Stomach (tissue), 19 donors: ENCODE measurements at places on chromosomes 12 and 14.

DNA sequence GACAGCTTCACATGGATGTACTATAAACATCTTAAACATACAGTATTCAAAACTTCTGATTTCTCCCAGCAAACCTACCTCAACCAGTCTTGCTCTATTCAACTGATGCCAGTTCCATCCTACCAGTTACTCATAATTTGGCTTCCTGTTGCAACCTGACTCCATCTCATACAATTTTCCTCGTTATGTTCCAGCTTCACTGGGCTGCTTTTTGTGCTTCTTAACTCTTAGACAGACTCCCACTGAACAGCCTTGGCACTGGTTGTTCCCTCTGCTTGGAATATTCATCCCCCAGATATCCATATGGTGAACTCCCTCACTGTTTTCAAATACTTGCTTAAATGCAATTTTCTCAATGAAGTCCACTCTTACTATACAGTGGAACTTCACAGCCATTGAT, 249.2 kb downstream of the AEBP2 start:
- DNase-seq, result no peak

- DNase-seq, result no peak
Measured at GRCh38 chr12:51082561-51083125, 753 bp downstream of the CSRNP2 start.

DNA sequence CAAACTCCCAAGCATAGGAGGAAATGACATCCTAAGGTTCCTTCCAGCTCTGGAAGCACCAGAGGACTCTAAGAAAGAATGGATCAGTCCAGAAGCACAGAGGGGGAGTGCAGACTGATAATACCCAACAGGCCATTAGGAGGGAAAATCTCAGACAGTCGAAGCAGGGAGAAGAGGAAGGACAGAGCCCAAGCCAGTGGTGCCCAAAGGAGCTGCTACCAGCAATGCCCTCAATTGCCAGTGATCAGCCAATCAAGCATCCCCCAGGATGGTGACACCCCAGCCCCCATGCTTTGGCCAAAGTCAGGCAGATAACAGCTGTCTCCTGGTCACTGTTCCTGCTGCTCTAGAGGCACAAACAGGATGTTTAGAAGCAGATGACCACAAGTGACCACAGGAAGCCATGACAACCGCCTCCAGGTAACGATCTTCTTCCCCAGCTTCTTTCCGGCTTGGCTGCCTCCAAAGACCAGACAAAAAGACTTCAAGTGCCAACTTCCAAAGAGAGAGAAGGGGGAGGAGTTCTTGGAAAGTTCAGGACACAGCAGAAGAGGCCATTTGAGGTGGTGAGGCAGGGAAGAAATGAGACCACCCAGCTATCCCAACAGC, 16.2 kb downstream of the PXN start:
- no peak for DNase-seq

- no peak for DNase-seq
Measured at GRCh38 chr14:66859063-66859671, 330.1 kb upstream of the GARIN2 start.

DNA sequence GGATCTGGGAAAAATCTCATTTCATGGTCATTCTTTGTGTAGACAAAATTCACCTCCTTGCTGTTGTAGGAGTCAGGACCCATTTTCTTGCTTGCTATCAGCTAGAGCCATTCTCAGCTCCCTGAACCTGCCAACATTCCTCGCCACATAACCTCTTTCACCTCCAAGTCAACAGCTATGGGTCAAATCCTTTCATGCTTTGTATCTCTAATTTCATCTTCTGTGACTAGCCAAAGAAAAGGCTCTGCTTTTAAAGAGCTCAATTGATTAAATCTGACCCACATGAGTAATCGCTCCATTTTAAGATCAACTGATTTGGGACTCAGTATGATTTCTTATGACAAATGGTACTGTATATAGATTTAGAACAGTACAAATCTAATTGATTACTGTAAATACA, 89.2 kb upstream of the FOXG1 start:
- no peak for DNase-seq
